CD4-positive, alpha-beta T cell treated with Interleukin-21 for 1 hour (primary cell): ENCODE measurements at places on chromosomes 3 and 15.

DNA sequence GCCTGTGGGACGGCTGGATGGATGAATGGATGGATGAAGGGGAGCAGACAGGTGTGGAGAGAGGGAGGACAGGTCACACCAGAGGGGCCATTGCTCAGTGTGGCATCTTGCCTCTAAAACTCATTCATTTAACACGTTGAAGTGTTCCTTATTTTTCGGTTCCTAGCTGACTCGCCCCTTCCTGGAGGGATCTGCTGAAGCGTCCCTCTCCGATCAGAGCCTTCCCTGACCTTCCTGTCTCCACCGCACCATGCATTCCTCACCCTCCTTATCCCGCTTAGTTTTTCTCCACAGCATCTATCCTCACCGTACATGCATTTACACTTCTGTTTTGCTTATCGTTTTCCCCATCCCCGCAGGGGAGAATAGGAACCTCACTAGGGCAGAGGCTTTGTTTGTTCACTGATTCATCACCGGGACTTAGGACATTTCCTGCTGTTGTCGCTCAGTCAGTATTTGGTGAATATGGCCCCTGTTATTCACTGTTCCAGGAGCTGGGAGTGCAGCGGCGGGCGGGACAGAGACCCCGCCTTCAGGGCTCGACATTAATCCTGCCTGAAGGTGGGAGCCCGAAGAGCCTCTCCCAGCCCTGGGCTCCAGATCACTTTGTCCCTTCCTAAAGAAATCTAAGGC lies 32.0 kb downstream of the FOXL2 start:
- no peak for DNase-seq

- no peak for DNase-seq
Measured at GRCh38 chr3:125212091-125212508, 448 bp downstream of the SLC12A8 start.

DNA sequence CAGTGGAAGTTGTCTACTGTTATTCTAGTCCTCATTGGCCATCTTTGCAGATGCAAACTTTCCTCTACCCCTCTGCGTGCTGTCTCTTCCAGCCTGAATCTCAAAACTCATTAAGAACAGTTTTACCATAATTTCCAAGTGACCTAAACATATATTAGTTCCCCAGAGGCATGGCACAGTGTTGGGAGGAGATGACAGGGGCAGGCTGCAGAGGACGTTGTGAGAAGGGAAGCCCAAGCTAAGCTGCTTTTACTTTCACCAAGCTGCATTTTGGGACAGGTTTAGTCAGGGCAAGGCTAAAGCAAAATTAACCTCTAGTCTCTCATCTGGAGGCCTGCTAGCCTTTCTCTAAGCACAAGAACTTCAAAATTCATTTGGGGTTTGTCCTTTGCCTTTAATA lies 318.6 kb upstream of the SATB1 start:
- DNase-seq, result no peak

- DNase-seq, result no peak
Measured at GRCh38 chr3:23834082-23834870, 28.5 kb downstream of the UBE2E1 start.

GRCh38 chr3:152281133-152281713 lies 12.5 kb downstream of the MBNL1 start:
- DNase-seq, result no peak

DNA sequence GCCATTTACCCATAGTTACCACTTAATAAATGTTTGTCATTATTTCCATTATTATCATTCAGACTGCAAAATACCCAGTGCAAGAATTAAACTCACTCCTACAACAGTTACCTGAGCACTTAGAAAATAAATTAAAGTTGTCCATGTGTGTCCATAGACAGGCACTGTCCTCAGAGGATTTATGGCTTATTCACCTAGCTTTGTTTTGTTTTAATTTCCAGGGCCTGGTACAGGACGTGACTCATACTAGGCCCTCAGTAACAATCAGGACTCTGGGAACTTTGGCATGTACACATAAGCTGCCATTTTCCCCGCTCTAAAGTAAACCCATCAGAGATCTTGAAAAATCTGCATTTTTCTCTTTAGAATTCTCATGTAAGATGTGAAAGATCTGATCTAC lies 458.5 kb upstream of the ARRDC4 start:
- no peak for DNase-seq

GRCh38 chr15:79431636-79432344 lies at the start of gene MINAR1:
Gene MINAR1, plus strand, starts transcription at chr15:79432336. Its CDS starts 23,812 bp downstream, at chr15:79456148.
- no peak for DNase-seq

DNA sequence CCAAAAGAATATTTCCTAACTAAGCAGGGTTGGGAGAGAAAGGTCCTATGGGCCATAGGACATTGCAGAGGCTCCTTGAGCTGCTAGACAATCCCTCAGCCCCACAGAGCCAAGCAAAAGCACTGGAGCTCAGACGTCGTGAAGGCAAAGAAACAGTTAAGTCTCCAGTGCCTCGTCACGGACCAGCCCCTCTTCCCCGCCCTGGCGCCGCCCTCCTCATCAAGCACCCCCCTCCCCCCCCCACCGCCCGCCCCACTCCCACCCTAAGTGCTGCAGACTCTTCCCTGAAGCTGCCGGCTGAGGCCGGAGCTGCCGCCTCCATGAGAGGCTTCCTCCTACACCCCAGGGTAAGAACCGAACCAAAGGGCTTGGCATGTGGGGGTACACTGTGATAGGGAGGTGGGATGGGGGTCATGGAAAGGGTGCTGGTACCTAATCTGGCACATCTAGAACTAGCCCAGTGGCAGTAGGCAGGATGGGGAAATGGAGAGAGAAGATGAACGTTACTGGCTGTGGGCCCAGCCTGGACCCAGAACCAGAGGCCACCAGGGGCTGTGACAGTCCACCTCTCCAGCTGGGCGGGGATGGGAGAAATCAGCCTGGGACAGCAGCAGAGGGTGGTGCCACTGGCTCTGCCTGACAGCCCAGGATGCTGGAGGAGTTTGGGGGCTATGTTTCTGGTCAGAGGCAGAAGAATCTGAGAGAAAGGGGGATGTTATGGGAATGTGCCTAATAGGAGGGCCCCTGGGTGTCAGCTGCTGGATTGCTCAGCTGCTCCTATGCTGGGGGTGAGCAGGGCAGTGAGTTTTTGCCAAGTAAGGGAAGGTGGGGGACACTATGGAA lies at the start of gene MAP1A:
Gene MAP1A (plus strand): TSS at position 255 of the 843 bp plus-strand sequence. CDS start 3,866 bp downstream, outside the sequence.
- no peak for DNase-seq

DNA sequence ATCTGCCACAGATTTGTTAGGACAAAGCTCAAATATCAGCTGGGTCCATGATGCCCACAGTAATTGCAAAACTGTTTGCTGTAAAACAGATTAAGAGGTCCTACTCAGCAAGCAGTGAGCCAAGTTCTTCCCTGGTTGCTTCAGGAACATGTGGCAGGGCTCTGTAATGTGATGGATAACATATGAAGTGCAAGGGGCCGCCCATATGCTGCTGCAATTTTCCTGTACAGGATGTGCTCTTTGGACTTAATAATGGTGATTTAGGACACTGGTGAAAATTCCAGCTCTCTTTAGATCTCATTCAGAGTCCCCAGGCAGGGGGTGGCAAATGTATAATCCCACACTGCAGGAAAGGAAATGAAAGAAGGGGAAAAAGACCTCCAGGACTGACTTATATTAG lies 289.4 kb downstream of the LSAMP start:
- no peak for DNase-seq

GRCh38 chr15:98581715-98582114 lies 66.6 kb upstream of the IGF1R start:
- peak; percentile 6 for DNase-seq

GRCh38 chr3:106458952-106459351 lies 590.1 kb upstream of the CBLB start:
- no peak for DNase-seq

DNA sequence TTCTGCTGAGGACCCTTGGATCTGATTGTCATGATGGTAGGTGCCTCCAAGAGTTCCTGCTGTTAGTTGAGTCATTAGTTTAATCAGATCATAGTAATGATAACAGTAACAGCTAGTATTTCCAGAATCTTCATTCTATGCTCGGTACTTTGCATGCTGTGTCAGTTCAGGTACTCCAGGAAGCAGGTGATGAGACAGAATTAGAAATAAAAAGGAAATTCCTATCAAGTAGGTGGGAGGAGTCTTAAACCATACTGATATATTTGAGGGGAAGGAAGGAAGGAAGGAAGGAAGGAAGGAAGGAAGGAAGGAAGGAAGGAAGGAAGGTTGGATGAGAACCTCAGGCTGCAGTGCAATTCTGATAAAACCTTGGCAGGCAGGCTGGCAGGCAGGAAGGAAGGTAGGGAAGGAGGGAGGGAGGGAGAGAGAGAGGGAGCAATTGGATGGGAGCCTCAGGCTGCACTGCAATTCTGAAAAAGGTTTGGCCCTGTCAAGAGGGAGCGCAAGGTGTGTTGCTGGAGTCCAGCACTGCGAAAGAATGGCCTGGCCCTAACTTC lies 148.8 kb upstream of the NUDT16 start:
- no peak for DNase-seq

DNA sequence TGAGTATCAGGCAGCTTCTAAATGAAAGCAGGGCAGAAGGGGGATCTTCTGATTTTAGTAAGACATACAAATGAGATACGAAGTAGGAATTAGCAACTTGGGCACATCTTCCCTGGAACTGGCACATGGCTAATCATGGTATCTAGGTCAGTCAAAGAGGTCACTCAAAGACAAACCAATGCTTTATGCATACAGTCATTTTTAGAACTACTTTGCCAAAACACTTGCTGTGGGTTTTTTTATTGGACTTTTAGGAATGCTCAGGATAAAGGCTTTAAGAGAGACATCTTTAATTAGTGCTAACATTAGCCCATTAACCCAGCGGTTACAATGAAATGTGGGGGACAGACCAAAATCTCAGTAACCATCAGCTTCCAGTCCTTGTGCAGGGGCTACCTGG lies 51.7 kb downstream of the GPR176 start:
- no peak for DNase-seq
